ENCODE measurements at places on chromosomes 7 and 10. TPM values are rescaled to one million over a fixed set of nuclear protein-coding genes. Genes with fewer than 3 reads are reported as not detected.

DNA sequence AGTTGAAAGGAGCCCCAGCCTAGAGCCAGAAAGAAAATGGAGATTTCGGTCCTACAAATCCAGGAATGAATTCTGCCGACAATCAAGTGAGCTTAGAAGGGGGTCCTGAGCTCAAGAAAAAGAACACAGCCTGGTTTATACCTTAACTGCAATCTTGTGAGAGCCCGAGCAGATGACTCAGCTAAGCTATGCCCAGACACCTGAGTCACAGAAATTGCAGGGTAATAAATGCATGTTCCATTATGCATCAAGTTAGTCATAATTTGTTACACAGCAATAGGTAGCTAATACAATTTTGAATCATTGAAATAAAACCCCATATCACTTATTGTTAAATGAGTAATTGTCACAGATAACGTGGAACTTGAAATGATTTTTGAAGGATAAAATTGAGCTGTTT is 111.8 kb upstream of the FOXP2 start:
- DNase-seq: no peak

- no peak for DNase-seq
These were observed 42.2 kb upstream of the WASL start for GRCh38 chr7:123791001-123791400.

- no peak for DNase-seq
These were observed 113.1 kb downstream of the INPP5A start for GRCh38 chr10:132650611-132651250.

DNA sequence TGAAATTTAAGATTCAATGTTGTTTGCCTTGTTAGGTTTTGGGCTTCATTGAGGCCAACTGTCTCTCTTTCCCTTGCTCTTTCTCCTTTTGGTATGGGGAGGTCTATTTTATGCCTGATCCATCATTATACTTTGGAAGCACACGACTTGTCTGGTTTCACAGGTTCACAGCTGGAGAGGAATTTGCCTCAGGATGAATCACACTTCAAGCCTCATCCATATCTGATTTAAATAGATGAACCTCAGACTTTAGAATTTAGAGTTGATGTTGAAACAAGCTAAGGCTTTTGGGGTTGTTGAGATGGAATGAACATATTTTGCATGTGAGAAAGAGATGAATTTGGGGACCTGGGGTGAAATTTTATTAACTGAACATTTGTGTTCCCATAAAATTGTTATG is 150.5 kb upstream of the IGFBP3 start:
- DNase-seq: no peak

The EPHB4 gene
- 117 TPM for total RNA-seq

GRCh38 chr10:97659589-97659988 is 19.1 kb downstream of the PI4K2A start:
- no peak for DNase-seq

GRCh38 chr10:4083509-4084003 is 298.5 kb upstream of the KLF6 start:
- no peak for DNase-seq

The VWC2 gene
- not detected for total RNA-seq

The BHLHA15 gene
- 3.4 TPM for total RNA-seq

GRCh38 chr10:12198156-12198555 is 2.2 kb downstream of the CDC123 start:
- DNase-seq: no peak

DNA sequence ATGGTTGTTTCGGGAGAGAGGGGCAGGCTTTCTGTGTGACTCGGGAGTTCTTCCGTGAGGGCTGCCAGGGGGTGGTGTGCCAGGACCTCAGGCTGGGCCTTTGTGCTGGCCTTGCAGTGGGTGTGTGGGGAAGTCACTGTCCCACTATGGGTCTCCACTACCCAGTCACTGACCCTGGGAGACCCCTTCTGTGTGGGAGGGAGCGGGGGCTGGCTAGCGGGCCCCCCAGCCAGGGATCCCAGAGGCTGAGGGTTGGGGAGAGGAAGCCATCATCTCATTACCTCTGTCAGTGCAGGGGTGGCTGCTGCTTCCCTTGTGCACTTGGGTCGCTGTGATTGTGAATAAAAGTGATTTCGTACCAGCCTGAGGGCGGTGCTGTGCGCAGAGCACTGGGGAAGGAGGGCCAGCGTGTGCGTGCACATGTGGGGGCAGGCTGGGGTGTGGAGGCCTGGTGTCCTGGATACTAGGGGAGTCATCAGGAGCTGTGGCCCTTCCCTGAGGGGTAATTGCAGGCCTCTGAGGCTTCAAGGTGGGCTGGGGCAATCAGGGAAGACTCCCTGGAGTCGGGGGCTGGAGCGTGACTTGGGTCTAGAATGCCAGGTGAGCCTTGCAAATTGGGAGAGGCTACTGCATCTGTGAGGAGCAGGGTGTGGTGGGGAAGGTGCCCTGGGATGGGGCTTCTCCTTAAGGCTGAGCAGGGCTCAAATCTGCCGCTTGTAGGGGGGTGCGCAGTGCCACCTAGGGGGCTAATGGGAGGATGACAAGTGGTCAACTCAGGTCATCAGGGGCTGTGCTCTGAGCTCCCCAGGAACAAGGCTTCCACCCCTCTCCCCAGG is 98.9 kb downstream of the NEURL1 start:
- DNase-seq: peak; percentile 63

The ZNF107 gene
- total RNA-seq: 13.0 TPM

The FOXI2 gene
- not detected for total RNA-seq

- DNase-seq: peak; percentile 5
These were observed 86.7 kb downstream of the ZNF33B start for GRCh38 chr10:42551582-42552187.

DNA sequence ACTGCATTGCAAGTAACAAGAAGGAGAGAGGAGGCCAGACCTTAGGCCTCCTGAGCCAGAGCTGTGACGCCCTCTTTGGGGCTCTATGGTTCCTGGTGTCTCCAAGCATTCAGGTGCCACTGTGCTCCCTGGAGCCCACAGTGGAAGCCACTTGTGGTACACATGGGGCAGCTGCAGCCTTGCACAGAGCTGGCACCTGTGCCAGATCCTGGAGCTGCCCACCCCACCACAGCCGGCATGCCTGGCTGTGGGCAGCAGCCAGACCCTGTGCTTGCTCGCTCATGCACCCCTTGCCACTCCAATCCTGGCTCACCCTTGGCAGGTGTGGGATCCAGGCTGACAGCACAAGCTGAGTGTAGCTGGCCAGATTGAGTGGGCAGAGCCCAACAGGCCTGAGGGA is 173.8 kb upstream of the SMIM30 start:
- DNase-seq: no peak

- no peak for DNase-seq
These were observed 132.9 kb upstream of the WNT16 start for GRCh38 chr7:121195874-121196273.

DNA sequence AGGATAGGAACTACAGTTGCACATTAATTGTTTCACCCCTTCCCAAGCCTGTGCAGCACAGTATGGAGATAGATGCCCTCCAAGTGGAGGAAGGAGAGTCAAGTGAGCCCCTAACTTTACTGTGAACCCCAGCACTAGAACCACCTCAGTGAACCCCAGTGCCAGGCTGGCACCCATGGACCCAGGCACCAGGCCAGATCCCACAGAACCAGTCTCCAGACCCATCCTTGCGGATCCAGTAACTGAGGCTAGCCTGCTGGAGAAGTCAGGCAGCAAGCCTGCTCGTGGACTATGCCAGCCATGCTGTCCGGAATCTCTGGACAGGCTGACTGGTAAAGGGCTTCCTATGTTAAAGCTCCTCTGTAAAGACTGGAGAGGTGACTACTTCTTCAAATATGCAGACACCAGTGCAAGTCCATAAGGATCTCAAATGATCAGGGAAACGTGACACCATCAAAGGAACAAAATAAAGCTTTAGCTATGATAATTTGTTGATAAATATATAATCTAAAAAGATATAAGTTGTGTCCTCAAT is 27.7 kb downstream of the SHOC2 start:
- no peak for DNase-seq

The COL13A1 gene
- not detected for total RNA-seq

The ORC5 gene
- total RNA-seq: 26.9 TPM
